ENCODE measurements at places on chromosomes 6 and 20.

GRCh38 chr6:66771626-66772025, 1064.6 kb upstream of the EYS start:
- no peak for DNase-seq

GRCh38 chr20:14604143-14604542, 266.7 kb upstream of the FLRT3 start:
- DNase-seq = no peak

- peak; percentile 94 for DNase-seq
Measured at GRCh38 chr20:32325706-32326503, 32.2 kb upstream of the ASXL1 start.

GRCh38 chr6:20876561-20876960, 342.3 kb downstream of the CDKAL1 start:
- no peak for DNase-seq

- DNase-seq = no peak
Measured at GRCh38 chr6:11684901-11685480, 93.6 kb downstream of the ADTRP start.

DNA sequence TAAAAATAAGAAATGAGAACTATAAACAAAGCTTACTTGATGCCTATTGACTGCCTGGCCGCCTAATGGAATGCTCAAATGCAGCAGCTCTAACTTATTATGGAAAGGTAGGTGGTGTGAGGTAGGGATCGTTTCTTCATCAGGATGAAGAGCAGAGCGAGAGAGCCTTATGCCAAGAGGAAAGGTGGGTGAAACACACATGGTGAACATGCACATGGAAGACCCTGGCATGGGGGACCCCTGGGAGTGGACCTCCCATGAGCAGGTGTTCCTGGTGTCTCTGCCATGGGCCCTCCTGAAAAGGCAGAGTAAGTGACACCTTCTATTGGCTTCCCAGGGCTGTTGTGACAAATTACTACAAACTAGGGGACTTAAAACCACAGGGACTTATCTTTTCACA, 130.1 kb downstream of the CDH4 start:
- no peak for DNase-seq

DNA sequence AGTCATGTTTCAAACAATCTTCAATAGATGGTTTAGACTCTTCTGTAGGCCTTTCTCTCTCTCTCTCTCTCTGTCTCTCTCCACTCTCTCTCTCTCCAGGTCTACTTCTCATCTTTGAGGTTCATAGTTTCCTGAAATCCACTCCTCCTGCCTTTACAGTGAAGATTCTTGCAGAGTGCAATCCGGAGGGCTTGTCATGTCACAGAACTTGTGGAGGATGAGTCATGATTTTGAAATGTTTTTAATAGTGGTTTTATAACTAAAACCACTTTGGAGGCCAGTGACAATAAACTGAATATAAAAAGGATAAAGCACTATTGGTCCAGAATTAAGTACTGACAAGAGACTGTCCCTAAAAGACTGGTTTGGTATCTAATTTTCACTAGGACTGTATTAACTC, 156.3 kb downstream of the KIF6 start:
- no peak for DNase-seq

GRCh38 chr6:145406783-145407182, 328.5 kb downstream of the EPM2A start:
- no peak for DNase-seq

- DNase-seq = no peak
Measured at GRCh38 chr6:105993341-105994117, 92.6 kb upstream of the PRDM1 start.

- DNase-seq = no peak
Measured at GRCh38 chr6:141403103-141403502, 729.6 kb upstream of the GJE1 start.

GRCh38 chr6:36757206-36757605, 59.6 kb downstream of the RAB44 start:
- DNase-seq = no peak

- no peak for DNase-seq
Measured at GRCh38 chr6:19463250-19463649, 373.9 kb upstream of the ID4 start.

GRCh38 chr20:47054945-47055344, 160.3 kb downstream of the EYA2 start:
- DNase-seq = no peak

DNA sequence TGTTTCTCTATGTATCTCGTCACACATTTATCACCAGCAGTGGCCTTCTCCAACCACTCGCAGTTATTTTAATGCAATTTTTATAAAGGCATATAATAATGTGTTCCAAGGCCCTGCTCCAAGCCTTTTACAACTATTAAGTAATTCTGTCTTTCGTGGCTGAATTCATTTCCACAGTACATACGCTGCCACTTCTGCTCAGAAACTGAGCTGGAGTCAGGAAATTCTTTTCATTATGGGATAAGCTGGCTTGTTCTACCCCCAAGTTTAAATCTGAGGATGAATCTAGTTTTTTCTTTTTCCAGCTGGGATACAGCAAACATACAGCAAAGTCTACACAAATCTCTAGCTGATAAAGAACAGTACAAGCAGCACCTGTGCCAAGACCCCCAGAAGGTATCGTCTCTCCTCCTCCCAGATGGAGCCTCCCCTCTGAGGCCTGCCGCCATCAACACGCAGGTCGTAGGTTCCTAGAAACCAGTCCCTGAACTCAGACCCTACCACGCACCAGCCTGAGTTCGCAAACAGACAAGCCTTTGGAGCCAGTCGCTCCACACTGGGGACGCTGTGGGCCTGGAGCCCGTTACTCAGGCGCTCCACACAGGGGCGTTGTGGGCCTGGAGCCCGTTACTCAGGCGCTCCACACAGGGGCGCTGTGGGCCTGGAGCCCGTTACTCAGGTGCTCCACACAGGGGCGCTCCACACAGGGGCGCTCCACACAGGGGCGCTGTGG, 263.5 kb downstream of the THBS2 start:
- DNase-seq = no peak

GRCh38 chr20:11890331-11891076, 27.2 kb upstream of the BTBD3 start:
- DNase-seq = peak; percentile 61

DNA sequence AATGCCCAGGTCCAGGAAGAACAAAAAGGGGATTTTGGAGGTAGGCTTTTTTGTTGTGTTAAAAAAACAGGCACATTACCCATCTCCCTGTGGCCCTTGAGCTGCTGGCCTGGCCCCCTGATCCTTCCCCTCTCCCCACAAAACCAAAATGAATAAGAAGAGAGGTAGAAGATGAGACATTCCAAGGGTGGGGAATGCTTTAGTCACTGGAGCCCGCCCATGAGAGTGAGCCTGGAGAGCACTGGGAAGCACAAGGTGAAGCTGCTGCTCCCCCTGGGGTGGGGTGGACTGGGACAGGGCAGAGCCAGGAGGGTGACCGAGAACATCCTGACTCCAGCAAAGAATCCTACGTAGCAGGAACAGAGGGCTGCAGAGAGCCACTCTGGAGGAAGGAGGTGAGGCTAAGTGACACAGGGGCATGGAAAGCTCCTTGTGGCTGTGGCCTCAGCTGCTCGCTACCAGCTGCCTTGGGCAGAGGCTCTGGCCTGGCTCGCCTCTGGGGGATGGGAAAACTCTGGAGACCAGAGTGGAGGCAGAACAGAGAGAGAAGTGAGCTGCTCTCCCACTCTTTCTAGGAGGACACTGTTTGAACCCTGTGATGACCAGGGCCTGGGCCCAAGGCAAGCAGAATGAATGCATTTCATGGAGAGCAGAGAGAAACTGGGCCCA, 48.3 kb downstream of the AKAP7 start:
- no peak for DNase-seq

DNA sequence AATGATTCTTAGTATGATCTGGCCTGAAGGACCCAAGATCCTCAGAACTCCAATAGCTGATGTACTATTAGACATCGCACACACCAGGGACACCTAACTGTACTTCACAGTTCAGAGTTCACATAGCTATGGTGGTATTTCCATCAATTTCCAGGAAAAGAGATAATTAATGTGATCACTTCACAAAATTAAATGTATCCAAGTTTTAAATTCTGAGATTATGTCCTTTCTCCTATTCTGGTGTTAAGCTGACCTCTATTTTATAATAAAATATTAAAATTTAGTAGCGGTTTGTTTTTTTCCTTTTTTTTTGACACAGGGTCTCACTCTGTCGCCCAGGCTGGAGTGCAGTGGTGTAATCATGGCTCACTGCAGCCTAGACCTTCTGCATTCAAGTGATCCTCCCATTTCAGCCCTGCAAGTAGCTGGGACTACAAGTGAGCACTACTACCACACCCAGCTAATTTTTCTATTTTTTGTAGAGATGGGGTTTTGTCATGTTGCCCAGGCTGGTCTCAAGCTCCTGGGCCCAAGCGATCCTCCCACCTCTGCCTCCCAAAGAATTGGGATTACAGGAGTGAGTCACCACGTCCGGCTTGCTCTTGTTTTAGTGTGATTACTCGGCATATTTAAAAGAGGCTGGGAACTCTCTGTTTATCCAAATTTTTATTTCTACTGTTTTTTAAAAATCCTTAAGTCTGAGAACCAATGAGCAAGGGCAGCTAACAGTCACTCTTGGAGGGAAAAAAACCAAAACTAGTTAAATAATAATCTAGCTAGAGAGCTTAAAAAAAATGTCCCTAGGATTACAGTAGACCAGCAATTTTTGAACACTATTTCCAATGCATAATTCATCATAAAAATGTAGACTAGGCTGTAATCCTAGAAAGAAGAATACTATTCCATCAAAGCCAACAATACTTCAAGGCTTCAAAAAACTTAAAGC, 16.0 kb downstream of the KIF13A start:
- DNase-seq = no peak

DNA sequence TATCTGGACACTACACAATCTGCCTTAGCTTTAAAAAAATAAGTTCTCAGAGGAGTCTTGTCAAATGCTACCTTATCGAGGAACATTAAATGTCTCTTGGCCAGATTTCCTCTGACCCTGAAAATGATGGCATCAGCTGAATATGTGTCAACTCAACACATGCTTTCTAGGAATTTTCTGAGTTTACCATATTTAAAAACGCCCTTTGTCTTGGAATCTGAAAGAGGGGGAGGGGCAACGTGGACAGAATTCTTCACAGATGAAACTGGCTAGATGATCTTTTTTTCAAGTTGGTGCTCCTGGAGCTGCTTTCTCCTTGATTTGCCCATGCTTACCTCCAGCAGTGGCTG, 5.1 kb downstream of the SOX4 start:
- DNase-seq = no peak

GRCh38 chr20:8228315-8228714, 96.2 kb downstream of the PLCB1 start:
- no peak for DNase-seq

Measured in Panc1 (cell line).